ENCODE measurements at places on chromosomes 11 and 22.

DNA sequence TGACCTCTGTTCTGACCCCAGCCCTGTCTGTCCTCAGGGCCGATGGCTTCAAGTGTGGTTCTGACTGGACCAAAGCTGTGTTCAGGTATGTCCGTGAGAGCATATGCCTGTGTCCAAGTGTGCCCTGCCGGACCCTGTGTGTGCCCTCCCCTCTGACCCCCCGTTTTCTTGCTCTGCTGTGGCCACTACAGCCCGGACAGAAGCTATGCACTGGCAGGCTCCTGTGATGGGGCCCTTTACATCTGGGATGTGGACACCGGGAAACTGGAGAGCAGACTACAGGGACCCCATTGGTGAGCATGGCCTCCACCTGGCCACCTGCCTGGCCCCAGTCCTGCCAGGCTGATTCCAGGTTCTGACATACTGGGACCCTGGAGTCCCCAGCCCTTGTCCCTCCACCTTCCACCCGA is 14.5 kb downstream of the ATG16L2 start:
- H3K27me3 ChIP-seq, result no peaks in the 10 kb centered on the region
- H3K4me1 ChIP-seq, result peaks cover 23% of the 10 kb centered on the region
- H3K36me3 ChIP-seq, result peaks cover 38% of the 10 kb centered on the region
- no peak overlapping the region for H3K27ac ChIP-seq
- no peak for DNase-seq

DNA sequence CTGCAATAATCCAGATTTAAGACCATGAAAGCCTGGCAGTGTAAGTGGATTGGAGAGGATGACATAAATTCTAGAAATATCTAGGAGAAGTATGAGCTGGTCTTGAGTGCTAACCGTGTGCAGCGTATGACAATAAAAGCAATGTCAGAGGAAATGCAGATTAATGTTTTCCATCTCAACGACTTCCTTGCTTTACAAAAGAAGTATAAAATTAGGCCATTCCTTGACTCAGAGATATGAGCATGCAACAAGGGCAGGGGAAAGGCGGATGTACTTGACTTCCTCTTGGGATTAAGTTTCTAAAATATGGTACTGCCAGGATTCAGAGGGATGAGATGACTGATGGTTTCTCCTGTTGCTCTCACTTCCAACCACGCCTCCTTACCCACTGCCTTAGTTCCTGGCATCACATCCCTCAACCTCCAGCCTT is 32.3 kb downstream of the ADAMTS15 start:
- H3K27me3 ChIP-seq, result no peaks in the 10 kb centered on the region
- H3K36me3 ChIP-seq, result no peaks in the 10 kb centered on the region
- DNase-seq, result no peak
- H3K27ac ChIP-seq, result no peak overlapping the region

DNA sequence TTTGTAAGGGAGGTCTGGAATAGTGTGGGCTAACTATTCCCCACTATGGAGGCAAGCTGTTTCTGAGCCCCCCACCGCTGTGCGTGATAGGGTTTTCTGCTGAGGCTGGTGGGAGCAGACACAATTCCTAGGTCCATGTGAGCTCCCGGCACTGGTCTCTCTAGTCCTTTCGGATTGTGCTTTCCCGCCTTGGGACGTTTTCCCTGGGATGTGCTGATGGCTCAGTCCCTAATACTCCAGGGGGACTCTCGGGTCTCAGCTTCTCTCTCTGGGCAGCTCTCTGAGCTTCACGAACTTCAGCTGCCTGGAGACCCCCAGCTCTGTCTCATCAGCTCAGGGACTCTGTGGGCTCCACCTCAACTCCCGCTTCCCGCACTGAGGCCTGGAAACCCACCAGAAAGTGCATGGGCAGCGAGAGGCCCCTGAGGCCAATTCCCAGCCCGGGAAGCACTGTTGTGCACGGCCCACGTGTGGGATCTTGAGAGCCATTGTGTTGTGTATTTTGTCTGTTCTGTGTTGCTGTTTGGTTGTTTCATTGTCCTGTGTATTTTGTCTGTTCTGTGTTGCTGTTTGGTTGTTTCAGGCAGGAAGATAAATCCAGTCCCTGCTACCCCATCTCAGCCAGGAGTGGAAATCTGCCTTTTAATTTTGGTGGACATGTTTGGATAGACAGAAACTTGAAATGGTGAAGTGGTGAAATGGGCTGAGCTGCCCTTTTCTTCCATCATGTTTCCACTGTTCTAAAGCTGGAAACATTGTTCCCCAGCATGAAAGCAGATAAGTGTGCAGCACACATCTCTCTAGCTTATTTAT is 12.7 kb upstream of the TNNT3 start:
- no peak for DNase-seq
- no peak overlapping the region for H3K4me3 ChIP-seq
- no peaks in the 10 kb centered on the region for H3K27me3 ChIP-seq
- H3K4me1 ChIP-seq, result peaks cover 5% of the 10 kb centered on the region
- no peak overlapping the region for H3K27ac ChIP-seq

- no peak overlapping the region for H3K27ac ChIP-seq
- H3K4me3 ChIP-seq, result no peak overlapping the region
- no peak for DNase-seq
- no peaks in the 10 kb centered on the region for H3K36me3 ChIP-seq
- H3K4me1 ChIP-seq, result no peaks in the 10 kb centered on the region
These were observed 999.7 kb upstream of the RAG2 start for GRCh38 chr11:37597776-37598175.

- no peak overlapping the region for H3K4me3 ChIP-seq
- DNase-seq, result no peak
- peak overlapping the region; percentile 48 for H3K27ac ChIP-seq
- H3K27me3 ChIP-seq, result no peaks in the 10 kb centered on the region
- H3K4me1 ChIP-seq, result no peaks in the 10 kb centered on the region
- no peaks in the 10 kb centered on the region for H3K36me3 ChIP-seq
These were observed 121.9 kb downstream of the ARHGAP42 start for GRCh38 chr11:100808904-100809491.

DNA sequence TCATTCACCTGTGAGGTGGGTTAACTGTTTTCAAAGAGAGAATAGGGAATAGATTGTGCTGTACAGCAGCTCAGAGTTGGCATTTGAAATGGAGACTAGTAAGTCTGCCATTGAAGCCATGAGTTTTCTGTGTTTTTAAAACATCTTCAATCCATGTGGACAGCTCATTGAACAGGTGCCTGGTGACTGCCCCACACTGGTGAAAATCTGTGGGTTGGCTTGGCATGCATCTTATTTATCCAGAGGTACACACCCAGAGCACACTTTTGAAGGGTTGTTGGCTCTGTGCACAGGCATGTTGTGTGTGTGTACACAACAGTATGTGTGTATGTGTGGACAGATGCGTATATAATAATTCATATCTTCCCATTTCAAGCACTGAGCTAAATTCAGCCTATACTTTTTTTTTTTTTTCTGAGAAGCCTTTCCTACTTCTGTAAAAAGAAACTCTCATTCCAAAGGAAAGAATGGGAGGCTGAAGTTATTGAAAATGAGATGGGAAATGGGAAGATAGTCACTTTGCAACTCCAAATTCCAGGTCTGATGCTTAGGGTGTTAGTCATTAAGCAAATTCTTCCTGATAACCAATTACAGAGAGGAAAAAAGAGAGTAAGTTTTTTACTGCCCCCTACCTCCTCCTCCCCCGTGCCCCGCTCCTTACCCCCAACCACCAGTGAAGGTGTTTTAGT is 7.0 kb upstream of the LYVE1 start:
- H3K27me3 ChIP-seq, result no peaks in the 10 kb centered on the region
- H3K4me1 ChIP-seq, result no peaks in the 10 kb centered on the region
- no peak overlapping the region for H3K27ac ChIP-seq

DNA sequence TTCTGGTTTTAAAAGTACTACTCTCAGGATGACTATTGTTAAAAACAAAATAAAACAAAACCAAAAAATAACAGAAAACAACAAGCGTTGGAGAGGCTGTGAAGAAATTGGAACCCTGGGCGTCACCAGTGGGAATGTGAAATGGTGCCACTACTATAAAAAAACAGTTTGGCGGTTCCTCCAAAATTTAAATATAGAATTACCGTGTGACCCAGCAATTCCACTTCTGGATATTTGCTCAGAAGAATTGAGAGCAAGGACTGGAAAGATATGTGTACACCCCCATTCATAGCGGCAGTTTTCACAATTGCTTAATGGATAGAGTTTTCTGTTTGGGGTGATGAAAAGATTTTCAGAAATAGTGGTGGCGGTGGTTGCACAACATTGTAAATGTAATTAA is 8.6 kb downstream of the APOA4 start:
- H3K4me1 ChIP-seq, result no peaks in the 10 kb centered on the region
- DNase-seq, result no peak
- no peak overlapping the region for H3K4me3 ChIP-seq
- H3K36me3 ChIP-seq, result no peaks in the 10 kb centered on the region
- H3K27ac ChIP-seq, result no peak overlapping the region
- H3K27me3 ChIP-seq, result no peaks in the 10 kb centered on the region

Data from suprapubic skin (tissue), 4 donors.